Aorta (tissue), 5 donors: ENCODE measurements at places on chromosomes 11 and 22.

DNA sequence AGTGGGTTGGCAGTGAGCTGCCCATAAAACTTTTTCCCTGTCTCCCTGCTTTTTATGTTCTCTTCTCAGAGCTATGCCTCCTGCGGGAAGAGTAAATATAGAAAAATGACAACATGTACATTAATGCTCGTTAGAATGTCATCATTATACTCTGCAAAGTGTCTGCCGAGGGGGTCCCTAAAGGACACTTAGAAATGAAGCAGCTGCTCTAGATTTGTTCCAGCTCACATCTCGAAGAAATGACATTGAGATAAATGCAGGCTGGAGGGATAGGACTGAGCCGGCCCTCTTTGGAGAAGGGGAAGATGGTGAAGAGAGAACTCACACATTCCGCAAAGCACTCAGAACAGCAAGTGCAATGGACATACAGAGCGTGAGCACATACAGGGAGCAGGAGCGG is 240.0 kb downstream of the NXPE2 start:
- no peak for DNase-seq

DNA sequence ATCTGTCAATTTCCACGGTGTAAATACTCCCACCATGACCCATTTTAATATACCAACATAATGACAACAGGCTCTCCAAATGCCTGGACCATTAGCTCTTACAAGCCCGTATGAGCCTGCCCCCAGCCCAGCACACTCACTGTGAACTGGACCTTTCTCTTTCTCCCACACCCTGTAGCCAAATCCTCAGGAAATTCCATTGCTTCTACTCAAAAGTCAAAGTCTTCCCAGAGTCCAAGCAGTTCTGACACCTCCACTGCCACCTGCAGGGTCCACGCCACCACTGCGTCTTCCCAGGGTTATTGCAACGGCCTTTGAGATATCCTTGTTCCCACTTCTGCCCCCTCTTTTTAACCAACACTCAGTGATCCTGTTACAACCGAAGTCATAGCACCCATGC is 110.1 kb upstream of the ASPHD2 start:
- no peak for DNase-seq

- no peak for DNase-seq
Measured at GRCh38 chr11:33703788-33704187, 3.2 kb upstream of the C11orf91 start.

DNA sequence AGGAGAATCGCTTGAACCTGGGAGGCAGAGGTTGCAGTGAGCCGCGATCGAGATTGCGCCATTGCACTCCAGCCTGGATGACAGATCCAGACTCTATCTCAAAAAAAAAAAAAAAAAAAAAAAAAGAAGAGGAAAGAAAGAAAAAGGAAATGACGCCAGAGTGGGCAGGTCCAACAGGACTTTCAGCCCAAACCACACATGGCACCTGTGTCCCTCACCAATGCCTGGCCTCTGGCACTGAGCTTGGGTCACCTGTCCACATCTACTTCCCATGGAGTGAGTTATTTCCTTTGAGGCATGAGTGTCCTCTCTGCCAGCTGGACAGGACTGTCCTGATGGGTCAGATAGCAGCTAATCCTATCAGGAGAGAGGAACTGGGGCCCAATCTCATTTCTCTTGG is 15.2 kb upstream of the GCAT start:
- DNase-seq, result no peak

- no peak for DNase-seq
Measured at GRCh38 chr11:116461789-116462188, 311.0 kb downstream of the BUD13 start.

GRCh38 chr11:61045271-61045670 is 57.0 kb upstream of the CD5 start:
- DNase-seq, result no peak

DNA sequence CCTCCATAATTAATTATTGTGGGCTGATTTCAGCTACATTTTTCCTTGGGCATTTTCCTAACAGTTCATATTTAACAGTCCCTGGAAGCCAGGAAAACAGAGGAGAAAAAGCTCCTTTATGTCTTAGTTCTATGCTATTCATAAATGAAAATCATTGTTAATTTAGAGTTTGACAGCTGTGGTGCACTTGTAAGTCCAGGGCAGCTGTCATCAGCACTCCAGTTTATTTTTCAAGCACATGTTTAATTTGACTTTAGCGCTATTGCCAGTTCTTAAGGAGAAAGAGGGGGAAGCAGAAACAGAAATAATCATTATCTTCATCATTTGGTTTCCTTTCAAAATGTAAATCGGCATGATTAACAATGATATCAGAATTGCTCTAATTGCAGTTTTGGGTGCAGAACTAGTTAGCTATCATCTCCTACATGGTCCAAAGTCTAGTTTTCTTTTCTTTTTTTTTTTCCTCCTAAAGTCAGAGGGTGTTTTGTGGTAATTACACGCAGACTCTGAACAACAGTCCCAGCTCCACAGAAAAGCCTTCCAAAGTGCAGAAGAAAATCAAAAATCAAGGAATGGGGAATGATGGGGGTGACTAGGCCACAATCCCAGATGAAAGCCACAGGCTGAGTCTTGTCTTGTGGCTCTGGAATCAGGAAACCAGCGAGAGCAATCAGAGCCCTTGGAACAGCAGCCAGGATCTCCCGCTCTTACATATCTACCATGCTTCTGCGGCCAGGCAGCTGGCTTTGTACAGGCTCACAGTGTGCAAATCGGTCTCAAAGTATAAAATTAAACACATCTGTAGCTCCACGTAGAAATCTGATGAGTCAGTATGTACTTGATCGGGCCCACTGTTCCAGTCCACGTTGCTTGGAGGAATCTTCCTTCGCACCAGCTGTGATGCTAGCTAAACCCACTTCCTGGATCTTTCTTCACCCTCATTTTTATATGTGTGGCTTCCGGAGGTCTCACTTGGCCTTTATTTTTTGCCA is 91.9 kb downstream of the SPON1 start:
- DNase-seq, result peak; percentile 67

DNA sequence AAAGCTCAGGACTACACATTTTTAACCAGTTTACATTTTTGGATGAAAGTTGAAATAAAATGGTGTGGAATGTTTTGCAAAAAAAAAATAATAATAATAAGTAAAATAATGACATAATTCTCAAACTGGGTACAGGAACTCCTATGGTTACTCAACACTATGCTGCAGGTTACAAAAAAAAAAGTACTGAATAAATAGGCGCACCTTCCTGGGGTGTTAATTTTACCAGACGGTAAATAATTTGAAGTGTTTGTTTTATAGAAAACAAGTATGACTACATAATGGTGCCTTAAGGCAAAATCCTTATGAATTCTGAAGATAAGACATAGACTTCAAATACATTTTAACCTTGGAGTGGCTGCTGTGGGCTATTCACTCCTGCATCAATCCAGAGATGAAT is 76.5 kb downstream of the RELT start:
- DNase-seq, result no peak

- DNase-seq, result no peak
Measured at GRCh38 chr11:63610604-63611394, 3.4 kb downstream of the PLAAT3 start.

GRCh38 chr22:20315337-20316216 is 4.3 kb downstream of the DGCR6L start:
- peak; percentile 73 for DNase-seq

GRCh38 chr11:121592708-121593107 is 139.9 kb upstream of the SORL1-AS1 start:
- no peak for DNase-seq

GRCh38 chr11:9126636-9127035 is 35.2 kb upstream of the SCUBE2 start:
- no peak for DNase-seq

DNA sequence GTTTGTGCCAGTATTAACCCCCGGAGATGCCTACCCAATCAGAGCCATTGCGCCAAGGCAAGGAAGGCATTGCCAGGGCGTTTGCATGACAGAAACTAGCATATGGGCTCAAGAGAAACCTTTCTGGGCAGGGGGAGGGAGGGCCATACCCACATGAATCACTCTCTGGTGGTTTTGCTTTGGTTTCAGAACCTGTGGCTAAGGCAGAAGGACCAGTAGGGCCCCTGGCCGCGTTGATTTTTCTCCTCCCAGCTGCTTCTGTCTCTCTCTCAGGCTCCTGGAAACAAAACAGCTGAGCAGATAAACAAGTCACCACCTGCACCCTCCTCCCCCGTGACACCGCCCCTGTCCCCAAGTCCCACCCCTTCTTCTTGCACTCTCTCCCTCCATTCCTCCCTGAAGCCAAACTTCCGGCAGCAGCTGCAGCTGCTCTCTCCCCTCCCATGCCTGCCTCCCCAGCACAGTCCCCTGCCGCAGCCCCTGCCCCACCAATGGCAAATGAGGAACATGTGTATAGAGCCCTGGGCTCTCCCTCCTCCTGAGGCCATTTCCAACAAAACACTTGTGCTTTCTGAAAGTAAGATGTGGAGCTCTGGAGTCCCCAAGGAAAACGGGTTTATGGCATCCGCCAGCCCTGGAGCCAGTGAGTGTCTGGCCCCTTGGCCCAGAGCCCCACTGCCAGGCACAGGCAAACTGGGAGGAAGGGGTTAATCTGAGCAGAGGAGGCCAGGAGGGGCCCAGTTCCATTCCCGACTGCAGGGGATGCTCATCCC is 39.0 kb upstream of the ADA2 start:
- DNase-seq, result no peak
